ENCODE measurements at places on chromosomes 5 and 9.

- DNase-seq: peak; percentile 52
Measured at GRCh38 chr5:155532621-155533311, 519.2 kb downstream of the KIF4B start.

DNA sequence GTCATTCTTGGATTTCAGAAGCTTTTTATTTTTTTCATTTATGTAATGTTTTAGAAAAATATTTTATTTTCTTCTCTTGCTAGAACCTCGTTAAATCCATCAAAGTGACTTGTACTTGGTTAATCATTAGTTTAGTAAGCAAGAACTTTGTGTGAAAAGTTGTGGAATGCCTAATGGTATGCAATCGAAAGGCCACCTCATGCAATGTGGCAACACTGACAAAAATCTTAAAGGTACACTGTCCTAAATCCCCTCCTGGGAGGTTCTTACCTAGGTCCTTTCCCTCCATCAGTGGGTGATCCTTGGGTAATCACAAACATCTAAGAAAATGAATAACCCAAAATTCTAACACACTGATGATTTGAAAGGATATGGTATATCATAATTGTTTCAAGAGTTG lies 304.2 kb downstream of the DNAH5 start:
- DNase-seq: no peak

GRCh38 chr5:35443803-35444595 lies 173.7 kb upstream of the SPEF2 start:
- DNase-seq: no peak

DNA sequence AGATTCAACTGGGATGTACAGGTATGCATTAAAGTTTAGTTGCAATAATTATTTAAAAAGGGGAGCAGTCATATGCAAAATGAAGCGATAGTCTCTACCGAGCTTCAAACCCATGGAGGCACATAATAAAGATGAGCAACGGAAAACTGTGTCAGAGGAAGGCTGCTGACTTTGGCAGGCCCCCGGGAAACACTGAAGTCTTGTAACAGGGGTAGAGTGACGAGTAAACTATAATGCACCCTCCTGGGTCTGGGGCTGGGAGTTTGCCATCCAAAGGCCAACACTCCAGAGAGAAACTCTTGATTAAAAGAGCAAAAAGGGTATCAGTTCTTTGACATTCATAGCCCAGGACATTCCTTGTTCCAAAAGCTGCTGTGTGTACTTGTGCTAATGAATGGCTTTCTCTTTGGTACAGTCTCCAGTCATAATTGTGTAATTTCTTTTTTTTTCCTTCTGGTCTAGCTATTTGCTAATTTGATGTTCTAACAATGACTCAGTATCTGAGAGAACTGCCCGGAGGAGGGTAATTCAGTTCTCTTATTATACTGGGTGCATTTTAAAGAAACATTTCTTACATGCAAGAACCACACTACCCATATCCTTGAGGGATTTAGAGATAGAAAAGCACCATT lies 59.2 kb downstream of the TNC start:
- DNase-seq: peak; percentile 58

DNA sequence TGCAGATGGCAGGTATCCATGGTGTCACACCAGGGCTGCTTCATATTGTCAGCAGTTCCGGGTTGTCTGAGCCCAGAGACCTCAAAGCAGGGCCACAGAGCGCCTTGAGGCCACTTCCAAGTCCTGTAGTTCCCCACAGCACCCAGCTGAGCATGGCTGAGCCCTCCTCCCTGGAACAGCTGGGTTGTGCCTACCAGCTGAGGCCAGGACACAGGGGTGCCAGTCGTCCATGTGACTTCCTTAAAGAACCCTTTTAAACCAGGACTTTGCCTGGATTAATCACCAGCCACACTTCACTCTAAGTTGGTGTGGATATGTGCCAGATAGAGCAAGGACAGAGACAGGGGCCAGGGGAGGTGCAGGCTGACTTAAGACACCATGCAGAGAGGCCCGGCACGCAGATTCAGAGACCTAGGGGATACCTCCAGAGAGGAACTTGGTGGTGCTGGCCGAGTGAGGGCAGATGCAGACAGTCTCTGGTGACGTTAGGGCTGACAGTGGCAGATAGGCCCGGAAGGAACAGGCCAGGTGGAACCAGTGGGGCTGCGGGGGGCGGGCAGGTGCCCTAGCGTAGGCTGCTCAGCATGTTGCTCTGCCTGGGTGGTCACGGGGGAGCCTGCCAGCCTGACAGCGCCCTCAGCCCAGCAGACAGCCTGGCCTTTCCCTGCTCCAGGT lies 142.7 kb downstream of the CACNA1B start:
- no peak for DNase-seq

GRCh38 chr9:93978551-93978950 lies 23.4 kb upstream of the BARX1 start:
- DNase-seq: no peak

GRCh38 chr5:21817668-21818369 lies 1035.3 kb downstream of the CDH12 start:
- DNase-seq: no peak

- no peak for DNase-seq
Measured at GRCh38 chr9:79073201-79073600, 498.6 kb upstream of the TLE4 start.

DNA sequence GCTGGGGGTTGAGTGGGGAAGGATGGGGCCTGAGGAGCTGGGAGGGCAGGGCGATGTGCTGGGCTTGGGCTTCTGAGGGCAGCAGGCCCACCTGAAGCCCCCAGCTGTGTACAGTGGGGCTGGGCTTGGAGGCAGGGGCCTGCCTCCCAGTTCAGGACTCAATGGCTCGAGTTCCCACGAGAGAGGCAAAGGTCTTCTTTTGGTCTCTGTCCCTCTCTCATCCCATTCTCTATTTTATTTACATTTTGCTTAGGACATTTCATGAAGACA lies 180.6 kb downstream of the MACROH2A1 start:
- no peak for DNase-seq

GRCh38 chr5:109701252-109701651 lies 11.5 kb downstream of the MAN2A1 start:
- DNase-seq: peak; percentile 53

DNA sequence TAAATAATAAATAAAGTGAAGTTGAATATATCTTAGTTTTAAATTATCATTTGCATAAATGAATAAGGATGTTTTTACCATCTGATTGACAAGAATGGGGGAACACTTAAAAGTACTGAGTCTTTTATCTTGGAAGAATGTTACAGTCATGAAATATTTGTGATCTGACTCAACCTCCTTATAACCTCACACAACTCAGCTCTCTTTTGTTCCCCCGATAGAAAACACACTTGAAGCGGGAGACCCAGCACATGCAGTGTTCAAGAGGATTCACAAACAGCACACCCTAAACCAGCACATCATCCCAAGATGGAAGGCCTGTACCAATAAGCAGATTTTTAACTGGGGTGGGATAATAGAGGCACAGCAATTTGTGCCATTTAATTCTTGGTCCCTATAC lies 15.5 kb downstream of the BAAT start:
- no peak for DNase-seq

DNA sequence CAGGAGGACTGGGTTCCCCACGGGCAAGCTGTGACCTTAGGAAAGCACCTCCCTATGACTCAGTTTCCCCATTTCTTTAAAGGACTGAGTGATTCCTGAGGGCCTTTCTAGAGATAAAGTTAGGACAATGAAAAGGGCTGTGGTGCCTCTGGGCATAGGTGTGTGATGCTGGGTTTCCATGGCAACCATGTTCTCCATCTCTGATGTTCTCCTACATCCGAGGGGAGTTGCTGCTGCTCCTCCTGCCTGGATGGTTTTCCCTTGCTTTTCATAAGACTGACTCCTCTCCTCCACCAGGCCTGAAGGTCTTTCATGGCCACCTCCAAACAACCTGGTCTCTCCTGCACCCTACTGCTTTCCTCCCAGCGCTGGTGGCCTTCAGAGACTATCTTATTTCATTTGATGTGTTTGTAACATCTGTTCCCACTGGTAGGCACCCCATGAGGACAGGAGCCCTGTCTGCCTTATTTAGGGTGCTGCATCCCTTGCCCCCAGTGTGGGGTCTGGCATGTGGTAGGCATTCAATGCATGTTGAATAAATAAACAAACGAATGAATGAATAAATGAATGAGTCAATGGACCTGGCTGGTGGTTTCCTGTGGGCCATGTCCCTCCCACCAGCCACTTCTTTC lies 112.2 kb upstream of the HAND1 start:
- DNase-seq: no peak

GRCh38 chr5:17115855-17116254 lies 101.6 kb upstream of the BASP1 start:
- no peak for DNase-seq
